Activated CD4-positive, alpha-beta T cell treated with anti-CD3 and anti-CD28 coated beads, Interleukin-2, amount 50 U/mL, for 1 hour (primary cell): ENCODE measurements at places on chromosomes 16 and 17.

GRCh38 chr17:61427567-61427966, 24.7 kb upstream of the TBX4 start:
- no peak for DNase-seq

- no peak for DNase-seq
These were observed 69.9 kb downstream of the IRX3 start for GRCh38 chr16:54216688-54217087.

DNA sequence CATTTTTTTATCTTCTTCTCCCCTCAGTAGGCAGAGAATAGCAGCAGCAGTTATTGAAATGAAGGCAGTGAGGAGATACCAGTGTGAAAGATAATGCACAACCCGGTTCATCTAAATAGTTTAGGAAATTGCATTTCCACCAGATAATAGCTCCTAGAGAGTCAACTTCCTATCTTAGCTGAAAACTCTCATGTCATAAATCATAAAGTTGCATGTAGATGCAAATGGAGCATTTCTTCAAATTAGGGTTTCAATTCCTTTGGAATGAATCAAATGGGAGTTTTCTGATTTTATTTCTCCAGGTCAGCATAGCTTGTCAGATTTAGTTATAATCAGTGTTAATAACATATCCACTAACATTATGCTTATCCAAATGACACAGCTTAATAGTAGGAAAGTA, 335.3 kb downstream of the CNTNAP4 start:
- DNase-seq = no peak

DNA sequence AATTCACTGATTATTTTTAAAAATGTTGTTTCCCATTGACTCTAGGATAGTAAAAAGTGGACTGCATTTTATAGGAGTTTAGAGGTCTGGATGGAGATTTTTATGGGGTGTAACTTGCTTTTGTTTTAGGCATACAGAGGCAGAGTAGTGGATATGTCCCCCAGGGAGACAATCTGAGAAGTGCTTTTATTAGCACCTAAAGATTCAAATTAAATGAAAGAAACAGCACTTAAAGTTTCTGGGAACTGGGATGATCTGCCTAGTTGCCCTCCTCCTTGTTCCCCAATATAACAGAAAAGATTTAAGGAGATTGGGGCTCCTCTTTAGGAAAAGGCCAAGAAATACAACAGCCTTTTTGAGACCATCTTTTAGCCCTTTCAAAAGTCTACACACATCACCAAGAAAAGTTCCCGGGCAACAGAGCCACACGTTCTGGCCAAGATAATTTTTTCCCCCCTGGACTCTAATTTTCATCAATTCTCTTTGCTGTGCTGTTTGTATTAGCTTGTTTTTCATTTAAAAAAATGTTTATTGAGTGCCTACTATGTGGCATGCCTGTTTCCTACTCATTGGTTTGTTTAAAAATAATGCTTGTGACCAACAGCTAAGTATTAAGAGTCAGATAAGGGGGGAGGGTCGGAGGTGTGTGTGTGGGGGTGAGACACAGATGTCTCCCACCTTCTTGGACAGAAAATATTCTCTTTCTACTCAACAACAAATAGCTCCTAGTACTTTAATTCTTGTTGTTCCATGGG, 2.5 kb upstream of the IGF2BP1 start:
- no peak for DNase-seq

DNA sequence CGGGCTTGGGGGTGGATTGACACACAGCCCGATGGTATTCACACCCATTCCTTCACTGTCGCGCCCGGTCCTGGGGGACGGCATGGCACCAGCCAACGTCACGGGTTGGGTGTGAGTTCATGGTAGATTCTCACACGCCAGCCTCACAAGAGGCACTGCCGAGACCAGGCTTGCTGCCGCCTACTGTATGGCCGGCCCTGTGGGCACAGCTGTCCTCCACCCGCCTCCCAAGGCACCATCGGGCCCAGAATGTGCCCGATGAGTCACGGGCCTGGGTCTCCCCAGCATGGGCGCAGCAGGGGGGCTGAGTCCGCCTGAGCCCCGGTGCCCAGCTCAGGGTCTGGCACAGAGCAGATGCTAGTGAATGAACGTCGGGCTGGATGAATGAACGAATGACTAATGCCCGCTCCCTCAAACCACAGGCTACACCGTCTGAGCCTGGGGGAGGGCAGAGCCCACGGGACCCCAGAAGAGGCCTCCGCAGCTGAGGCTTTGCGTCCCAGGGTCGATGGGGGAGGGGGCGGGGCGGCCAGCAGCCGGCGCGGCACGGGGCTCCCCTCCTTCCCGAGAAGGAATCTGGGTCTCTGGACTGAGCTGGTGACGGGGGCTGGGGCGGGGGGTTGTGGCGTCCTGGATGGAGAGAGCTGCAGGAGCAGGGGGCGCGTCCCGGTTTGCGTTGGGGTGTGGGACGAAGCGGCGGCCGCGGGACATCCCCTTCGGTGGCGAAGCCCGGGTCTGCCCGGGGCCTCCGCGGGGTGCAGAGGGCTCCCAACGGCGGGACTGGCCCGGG, 829 bp downstream of the PITPNM3 start:
- DNase-seq = no peak

DNA sequence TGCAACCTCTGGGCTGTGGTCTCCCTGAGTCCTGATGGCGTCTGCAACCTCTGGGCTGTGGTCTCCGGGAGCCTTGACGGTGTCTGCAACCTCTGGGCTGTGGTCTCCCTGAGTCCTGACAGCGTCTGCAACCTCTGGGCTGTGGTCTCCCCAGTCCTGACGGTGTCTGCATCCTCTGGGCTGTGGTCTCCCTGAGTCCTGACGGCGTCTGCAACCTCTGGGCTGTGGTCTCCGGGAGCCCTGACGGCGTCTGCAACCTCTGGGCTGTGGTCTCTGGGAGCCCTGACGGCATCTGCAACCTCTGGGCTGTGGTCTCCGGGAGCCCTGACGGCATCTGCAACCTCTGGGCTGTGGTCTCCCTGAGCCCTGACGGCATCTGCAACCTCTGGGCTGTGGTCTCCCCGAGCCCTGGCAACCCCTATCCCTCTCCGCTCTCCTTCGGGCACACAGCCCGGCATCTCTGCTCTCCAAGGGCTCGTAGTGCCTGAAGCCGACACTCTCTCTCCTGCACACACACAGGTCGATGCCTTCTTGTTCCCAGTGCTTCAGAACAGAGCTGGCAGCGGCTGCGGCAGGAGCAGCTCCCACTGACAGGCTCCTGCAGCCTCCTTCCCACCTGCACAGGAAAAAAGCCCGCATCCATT, 45.6 kb downstream of the METRNL start:
- no peak for DNase-seq

DNA sequence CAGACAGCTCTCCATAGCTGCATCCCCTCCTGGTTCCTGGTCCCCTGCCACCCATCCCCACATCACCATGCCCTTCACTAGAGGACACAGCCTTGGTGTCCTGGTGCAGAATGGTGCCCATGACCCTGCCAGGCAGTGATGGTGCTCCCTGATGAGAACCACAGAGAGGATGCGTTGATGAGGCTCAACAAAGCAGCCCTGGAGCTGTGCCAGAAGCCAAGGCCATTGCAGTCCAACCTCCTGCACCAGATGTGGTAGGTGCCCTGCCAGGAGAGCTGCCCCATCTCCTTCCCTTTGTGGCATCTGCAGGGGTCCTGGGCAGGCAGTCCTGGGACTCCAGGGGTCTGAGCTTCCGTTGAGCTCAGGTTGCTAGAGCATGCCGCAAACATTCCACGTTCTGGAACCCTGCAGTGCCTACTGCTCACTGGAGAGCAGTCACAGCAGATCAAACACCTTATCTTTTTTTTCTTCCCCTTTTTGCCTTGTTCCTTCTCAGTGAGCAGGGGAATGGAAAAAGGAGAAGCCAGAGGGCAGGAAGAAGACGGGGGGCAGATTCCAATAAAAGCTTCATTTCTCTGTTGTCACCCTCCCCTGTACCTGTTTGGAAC, 5.3 kb upstream of the EPN3 start:
- DNase-seq = no peak

- DNase-seq = no peak
These were observed 121.6 kb downstream of the SMG6 start for GRCh38 chr17:2181897-2182448.

DNA sequence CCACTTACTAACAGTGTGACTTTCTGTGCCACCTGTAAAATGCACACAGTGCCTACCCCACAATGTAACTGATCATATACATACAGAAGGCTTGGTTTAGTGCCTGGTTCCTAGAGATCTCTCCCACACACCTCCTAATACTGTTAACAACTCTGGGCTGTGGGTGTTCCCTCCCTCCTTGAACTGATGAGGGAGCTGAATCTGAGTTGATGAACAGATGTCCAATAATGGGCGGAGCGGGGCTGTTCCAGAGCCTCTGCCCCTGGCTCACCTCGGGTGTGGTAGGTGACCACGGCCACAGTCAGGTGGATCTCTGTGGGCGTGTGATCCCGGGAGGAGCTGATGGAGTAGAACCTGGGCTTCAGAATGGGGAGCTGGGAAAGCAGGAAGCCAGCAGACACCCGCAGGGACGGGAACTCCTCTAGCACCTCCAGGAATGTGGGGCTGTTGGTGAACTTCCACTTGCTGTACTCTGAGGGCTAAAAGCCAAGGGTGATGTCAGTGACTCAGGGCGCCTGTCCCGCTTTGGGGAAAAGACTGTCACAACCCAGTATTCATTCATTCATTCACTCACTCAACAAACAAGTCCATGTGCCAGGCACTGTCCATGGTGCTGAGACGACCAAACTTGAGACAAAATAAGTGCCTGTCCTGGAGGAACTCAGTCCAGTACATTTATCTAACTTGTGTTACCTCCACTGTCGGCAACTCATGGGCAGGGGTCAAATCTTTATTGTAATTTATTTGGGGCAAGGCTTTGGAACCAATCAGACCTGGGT, 37.6 kb downstream of the NOS2 start:
- DNase-seq = no peak

DNA sequence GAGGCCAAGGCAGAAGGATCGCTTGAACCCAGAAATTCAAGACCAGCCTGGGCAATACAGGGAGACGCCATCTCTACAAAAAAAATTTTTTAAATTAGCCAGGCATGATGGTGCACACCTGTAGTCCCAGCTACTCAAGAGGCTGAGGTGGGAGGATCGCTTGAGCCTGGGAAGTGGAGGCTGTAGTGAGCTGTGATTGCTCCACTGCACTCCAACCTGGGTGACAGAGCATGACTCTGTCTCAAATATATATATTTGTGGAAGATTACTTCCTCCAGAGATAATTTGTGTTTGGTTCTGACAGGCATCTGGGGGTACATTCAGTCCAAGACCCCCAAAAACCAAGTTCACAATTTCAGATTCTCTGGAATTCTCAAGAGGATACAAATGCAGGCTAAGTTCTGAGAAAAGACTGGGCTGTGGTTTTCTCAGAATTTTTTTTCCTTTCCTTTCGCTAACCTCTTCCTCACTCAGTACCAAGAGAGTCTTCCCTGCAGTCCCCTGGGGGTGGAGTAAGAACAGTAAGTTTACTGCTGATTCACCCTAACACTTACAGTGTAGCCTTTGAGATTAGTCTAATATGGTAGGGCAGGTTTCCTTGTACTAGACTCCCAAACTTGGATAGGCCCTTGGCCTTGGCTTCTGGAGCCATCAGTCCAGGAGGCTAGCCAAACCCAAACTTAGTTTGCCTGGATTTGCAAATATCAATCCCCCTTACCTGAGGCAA, 15.1 kb downstream of the GSDMB start:
- DNase-seq = no peak

GRCh38 chr16:64773638-64774037, 348.2 kb downstream of the CDH11 start:
- DNase-seq = no peak

GRCh38 chr17:63275971-63276745, 169.9 kb downstream of the CYB561 start:
- no peak for DNase-seq

DNA sequence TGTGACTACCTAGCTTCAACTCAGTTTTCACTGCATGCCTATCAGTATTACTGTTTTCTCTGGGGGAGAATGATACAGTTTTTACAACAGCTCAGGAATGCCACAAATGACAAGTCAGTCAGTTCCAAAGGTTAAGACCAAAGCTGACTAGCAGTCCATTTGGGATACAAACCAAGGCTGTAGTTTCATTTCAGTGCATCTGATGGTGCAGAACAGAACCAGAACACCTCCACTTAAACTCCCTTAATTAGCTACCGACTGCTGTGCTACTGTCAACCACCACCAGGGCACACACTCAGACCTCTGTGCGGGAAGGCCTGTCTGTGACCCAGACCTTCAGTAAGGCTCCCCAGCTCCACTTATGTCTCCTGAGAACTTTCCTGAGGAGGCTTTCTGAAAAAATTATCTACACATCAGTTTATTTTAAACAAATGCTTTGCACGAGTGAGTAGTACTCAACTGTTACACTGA, 20.4 kb downstream of the NFE2L1 start:
- DNase-seq = no peak

DNA sequence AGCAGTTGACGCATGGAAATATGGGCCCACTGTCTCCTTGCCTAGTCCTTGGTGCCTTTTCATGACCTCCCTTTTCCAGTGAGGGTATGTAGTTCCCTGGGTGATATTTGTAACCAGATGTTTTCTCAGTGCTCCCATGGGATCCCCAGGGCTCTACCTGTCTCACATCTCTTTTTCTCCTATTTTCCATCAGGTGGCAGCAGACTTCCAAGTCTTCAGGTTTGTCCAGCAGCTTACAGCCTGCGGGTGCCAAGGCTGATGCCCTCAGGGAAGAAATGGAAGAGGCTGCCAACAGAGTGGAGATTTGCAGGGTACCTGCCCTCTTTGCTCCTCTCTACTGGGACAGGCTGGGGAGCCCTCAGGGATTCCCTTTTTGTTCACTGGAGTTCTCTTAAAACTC, 89.1 kb downstream of the ELAC2 start:
- no peak for DNase-seq

- DNase-seq = no peak
These were observed 19.1 kb downstream of the TMC6 start for GRCh38 chr17:78109489-78109761.

DNA sequence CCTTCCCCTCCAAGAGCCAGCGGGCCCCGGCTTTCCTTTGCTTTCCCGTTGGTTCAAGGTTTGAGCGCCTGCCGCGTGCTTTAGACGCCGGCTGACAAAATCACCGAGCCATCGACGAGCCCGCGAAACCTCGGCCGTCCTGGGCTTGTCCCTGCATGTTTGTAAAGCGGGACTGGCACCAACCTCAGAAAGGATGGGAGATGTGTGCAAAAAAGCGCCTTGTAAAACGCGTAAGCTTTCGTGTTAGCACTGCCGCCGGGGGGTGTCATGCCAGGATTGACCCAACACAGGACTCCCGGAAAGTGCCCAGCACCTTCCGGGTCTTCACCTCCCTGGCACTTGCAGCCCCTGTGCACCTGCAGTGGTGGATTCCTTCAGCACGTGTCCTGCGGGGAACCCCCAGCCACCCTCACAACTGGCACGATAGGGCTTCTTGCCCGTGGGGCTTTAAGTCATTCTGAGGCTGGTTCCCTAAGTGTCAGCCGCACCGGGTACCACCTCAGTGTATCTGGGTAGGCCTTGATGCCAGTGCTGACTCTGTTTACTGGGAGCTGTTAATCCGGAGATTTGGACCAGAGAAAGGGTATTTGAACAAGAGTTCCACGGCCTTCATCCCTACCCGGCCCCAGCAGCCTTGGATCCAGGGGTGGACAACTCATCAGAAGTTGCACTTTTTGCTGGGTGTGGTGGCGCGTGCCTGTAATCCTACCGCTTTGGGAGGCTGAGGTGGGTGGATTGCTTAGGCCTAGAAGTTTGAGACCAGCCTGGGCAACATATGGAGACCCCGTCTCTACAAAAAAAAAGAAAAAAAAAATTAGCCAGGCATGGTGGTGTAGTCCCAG, 817 bp downstream of the NDUFAF8 start:
- no peak for DNase-seq

GRCh38 chr17:3593384-3593783, 15.8 kb downstream of the TRPV1 start:
- no peak for DNase-seq

- no peak for DNase-seq
These were observed 48.7 kb upstream of the TNRC6C start for GRCh38 chr17:77909816-77910215.

- no peak for DNase-seq
These were observed 1.1 kb upstream of the GFOD2 start for GRCh38 chr16:67720236-67720635.
